ENCODE measurements at places on chromosomes 4 and X. TPM values are rescaled to one million over a fixed set of nuclear protein-coding genes. Genes with fewer than 3 reads are reported as not detected.

Gene BRS3
- not detected for total RNA-seq

Gene AREG
- total RNA-seq: 2.4 TPM

Gene FAT4
- 0.20 TPM for total RNA-seq

Gene SSX2B
- total RNA-seq: 3.7 TPM

Gene CAPN6
- not detected for total RNA-seq

Gene VSIG1
- total RNA-seq: not detected

Gene ADH1C
- total RNA-seq: 0.48 TPM

All from RPMI7951 (cell line).